ENCODE measurements at places on chromosomes 1 and 21.
A peak's percentile ranks its signal among the peaks of the same experiment; 100 is the strongest.

- DNase-seq = no peak
Measured at GRCh38 chr1:110707232-110707631, 32.5 kb upstream of the KCNA3 start.

DNA sequence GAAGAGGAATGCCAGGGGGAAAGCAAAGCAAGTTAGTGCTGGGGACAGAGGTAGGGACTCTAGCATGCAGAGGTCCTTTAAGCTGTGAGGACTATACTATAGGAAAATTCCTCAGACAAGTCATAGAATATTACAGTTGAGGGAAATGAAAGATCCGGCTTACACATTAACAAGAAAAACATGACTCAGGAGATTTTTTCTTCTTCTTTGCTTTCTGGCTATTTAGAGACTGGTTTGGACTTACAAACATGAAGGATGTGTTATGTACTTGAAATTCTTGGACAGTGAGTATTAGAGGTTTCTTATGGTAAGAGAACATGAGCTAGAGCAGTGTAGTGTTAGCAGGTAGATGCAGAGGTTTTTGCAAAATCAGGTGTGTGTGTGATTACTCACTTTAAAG is 24.9 kb downstream of the USP25 start:
- DNase-seq = no peak

- no peak for DNase-seq
Measured at GRCh38 chr1:32353431-32353830, 8.9 kb downstream of the FAM229A start.

GRCh38 chr21:25913479-25913878 is 178.7 kb downstream of the GABPA start:
- no peak for DNase-seq

DNA sequence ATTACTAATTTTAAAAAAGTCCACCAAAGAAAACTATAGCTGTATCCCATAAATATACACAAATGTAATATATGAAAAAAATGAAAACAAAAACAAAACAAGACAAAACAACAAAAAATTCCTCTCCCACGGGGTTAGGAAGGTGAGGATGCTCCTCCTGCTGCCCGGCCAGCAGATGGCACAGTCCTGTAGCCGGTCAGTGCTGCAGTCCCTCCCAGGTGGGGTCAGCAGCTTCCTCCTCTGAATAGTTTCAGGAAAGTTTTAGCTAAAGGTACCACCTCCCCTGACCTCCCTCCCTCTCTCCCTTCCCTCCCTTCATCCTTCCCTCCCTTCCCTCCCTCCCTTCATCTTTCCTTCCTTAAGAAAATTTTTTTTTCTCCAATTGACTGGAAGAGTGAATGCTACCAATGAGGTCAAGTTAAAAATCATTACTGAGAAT is 67.8 kb upstream of the BCL10 start:
- DNase-seq = no peak

GRCh38 chr1:79874289-79874688 is 867.8 kb upstream of the ADGRL4 start:
- DNase-seq = no peak

DNA sequence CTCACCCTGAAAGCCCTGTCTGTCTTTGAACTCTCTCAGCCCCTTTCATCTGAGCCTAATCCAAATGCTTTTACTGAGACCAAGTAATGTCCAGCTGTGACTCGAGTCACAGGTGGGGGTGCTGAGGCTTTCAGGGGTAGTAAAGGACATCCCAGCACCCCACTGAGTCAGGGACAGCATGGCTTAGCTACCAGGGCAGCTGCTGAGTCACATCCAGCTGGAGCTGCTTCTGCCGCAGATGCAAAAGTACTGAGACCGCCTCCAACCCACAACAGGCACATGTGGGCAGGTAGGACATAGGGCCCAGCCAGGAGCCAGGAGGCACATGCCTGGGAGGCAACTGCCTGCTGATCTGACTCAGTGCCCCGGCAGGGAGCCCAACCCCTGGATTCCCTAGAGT is 6.7 kb upstream of the VSIG8 start:
- peak; percentile 11 for DNase-seq

DNA sequence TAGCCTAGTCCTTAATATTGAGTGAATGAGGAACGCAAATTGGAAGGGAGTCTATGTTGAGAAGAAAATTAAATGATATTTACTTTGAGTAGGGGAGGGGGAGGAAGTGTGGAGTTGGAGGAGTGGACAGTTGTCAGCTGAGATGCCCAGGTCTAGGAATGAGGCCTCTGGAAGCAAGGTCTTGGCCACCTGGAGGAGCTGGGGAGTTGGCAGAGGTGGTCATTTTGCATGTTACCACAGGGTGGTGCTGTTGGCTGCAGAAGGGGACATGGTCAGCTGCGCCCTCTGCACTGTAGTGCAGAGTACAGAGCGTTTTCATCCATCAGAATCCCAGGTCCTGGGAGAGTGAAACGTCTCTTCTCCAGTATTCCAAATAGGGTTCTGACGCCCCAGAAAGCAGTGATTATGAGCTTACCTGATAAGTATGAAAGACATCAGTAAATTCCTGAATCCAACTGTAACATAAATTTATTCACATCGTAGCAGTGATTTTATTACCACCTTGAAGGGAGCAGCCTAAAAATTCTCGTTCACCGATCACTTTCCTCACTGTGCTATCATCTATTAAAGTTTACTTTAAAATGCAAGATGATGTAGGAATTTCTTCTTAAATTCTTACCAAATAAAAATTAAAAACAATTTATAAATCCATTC is 13.8 kb downstream of the PARK7 start:
- no peak for DNase-seq

DNA sequence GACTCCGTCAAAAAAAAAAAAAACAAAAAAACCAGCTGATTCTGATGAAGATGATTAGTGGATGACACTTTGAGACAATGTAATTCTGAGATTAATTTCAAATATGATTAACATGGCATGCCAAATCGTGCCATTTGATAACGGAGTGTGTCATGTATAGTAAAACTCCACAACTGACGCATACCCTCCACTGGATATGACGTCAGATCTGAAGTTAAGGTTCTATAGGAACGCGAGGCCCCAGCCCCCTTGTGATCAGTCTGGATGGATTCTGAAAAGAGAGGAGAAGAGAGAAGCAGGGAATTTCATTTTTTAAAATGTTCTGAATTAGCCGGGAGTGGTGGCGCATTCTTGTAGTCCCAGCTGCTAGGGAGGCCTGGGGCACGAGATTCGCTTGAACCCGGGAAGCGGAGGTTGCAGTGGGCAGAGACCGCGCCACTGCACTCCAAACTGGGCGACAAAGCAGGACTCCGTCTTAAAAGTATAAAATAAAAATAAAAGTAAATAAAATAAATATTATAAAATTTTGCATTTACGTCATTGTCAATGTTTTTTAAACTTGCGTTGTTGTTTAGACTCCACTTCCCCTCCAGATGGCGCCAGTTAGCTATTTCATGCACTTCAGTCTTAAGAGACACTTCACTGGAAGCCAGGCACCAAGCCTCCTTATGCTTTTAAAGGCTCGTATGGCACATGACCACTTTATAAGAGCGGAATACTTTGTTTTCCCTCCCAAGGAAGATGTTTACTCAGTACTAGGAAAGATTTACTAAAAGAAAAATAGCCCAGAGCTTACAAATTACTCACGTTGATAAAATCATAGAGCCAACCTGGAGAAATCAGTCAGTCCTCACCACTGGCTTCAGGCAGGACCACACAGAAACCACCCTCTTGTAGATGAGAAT is 65.5 kb downstream of the UBE2U start:
- DNase-seq = peak; percentile 32

DNA sequence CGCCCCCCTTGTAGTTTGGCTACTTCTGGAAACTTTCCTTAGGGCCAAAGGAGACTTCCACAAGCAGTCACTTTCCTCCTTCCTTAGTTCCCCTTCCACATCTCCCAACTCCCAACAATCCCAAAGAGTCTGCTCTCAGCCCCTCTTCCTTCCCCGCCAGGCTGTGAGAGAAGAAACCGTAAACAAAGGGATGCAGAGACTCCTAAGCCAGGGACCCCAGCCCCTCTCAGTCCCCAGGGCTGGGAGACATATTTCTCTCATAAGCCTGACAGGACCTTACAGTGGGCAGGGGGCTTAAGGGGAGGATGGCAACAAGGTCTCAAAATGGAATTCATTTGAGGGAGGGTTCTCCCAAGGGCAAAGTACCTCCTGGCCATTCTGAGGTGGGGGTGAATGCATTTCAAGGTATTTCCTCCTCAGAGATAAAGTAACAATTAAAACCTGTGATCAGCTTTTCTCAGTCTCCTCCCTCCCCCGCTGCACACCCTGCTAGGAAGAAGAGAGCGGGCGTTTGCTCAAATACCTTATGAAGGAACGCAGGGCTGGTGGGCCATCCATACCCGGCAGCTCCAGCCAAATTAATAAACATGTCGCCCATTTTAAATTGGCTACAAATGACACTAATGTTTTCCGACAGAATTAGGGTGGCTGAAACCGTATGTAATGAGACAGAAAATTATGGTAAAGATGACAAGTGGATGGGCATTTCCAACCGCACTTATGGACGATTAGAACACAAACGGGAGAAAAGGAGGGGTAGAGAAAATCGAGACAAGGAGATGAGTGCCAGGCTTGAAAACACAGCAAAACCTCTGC is 4.0 kb downstream of the BARHL2 start:
- DNase-seq = no peak

- DNase-seq = no peak
Measured at GRCh38 chr1:2269193-2269921, 41.2 kb downstream of the SKI start.

GRCh38 chr1:64865105-64865757 is 101.1 kb downstream of the JAK1 start:
- DNase-seq = no peak

- DNase-seq = no peak
Measured at GRCh38 chr1:227898502-227899140, 49.1 kb downstream of the WNT9A start.

- no peak for DNase-seq
Measured at GRCh38 chr1:239446611-239447010, 60.2 kb downstream of the CHRM3 start.

DNA sequence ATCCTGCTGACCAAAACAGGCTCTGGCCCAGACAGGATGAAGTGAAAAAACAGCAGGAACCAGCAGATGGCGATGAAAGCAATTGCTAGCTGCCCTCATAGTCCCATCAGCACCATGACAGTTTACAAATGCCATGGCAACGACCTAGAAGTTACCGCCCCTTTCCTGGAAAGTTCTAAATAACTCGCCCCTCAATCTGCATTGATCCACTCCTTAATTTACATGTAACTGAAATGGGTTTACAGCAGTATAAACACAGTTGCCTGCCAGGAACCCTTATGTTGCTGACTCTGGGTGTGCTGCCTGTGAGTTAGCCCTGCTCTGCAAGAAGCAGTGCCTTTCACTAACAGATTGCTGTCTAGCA is 65.5 kb upstream of the CR1L start:
- DNase-seq = no peak

- DNase-seq = no peak
Measured at GRCh38 chr1:14263671-14264070, 334.8 kb upstream of the KAZN start.

GRCh38 chr1:14871218-14871970 is 272.9 kb downstream of the KAZN start:
- no peak for DNase-seq

- DNase-seq = no peak
Measured at GRCh38 chr1:79042117-79042516, 35.6 kb upstream of the ADGRL4 start.

DNA sequence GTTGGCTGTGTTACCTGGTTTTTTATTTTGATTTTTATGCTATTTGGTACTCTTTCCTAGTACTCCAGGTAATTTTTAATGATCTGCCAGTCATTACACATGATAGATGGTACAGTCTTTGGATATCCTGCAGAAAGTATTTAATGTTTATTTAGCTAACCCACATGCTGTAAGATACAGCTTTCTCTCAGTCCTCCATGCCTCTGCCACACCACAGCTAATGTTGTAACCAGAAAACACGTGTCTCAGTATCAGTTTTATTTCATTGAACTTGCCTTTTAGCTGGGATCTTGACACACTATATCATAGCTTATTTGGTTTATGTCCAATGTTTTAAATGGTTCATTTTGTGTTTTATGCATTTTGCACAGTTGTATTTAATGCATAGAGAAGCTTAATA is 1648.4 kb downstream of the KCNT2 start:
- no peak for DNase-seq

GRCh38 chr1:228939001-228939691 is 203.9 kb downstream of the RHOU start:
- no peak for DNase-seq

DNA sequence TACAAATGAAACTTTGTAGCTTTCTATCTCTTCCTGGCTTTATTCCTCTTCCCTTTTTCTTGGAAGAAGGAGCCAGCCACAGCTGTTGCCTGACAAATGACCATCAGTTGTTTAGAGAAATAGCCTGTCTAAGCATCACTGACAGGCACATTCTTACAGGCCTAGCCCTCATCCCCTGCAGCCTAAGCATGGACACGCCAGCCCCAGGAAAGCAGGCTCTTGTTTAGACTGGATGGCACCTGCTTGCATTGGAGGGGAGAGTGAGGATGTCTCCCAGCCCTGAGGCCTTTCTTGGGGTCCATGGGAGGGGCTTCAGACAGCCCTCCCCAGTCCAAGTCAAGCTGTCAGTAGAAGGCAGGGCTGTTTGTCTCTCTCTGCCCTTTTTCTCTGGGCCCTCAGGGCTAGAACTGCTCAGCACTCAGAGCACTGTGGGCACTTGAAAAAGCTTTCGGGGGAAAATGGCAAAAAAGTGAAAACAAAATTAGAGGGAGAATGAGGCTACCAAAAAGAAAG is 282.5 kb upstream of the PLXNA2 start:
- DNase-seq = no peak

- no peak for DNase-seq
Measured at GRCh38 chr1:4734791-4735190, 80.4 kb downstream of the AJAP1 start.

DNA sequence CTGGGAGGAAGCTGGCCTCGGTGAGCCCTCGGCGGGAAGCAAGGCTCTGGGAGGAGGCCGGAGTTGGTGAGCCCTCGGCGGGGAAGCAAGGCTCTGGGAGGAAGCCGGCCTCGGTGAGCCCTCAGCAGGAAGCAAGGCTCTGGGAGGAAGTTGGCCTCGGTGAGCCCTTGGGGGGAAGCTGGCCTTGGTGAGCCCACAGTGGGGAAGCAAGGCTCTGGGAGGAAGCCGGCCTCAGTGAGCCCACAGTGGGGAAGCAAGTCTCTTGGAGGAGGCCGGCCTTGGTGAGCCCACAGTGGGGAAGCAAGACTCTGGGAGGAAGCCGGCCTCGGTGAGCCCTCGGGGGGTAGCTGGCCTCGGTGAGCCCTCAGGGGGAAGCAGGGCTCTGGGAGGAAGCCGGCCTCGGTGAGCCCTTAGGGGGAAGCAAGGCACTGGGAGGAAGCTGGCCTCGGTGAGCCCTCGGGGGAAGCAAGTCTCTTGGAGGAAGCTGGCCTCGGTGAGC is 36.0 kb downstream of the KRTAP10-1 start:
- DNase-seq = no peak

Data from stimulated activated CD8-positive, alpha-beta memory T cell treated with anti-CD3 and anti-CD28 coated beads, Interleukin-2, amount 100 ng/mL, for 48 hours (primary cell).